ENCODE measurements at places on chromosomes 7 and 10. TPM values are rescaled to one million over a fixed set of nuclear protein-coding genes. Genes with fewer than 3 reads are reported as not detected.

The FEZF1 gene
- total RNA-seq, result not detected

The ITPRIP gene
- total RNA-seq, result 1.00 TPM

The PAPOLB gene
- not detected for total RNA-seq

The AKR1D1 gene
- 37.0 TPM for total RNA-seq

The TMEM229A gene
- not detected for total RNA-seq

The KCND2 gene
- not detected for total RNA-seq

The GNGT1 gene
- not detected for total RNA-seq

The CDHR3 gene
- 8.2 TPM for total RNA-seq

The CSTF2T gene
- total RNA-seq, result 9.2 TPM

The CLCN1 gene
- not detected for total RNA-seq

The SMO gene
- 32.3 TPM for total RNA-seq

The RPEL1 gene
- total RNA-seq, result 0.10 TPM

The UBN2 gene
- 8.0 TPM for total RNA-seq

The EPHB4 gene
- 69.6 TPM for total RNA-seq

The LFNG gene
- 0.44 TPM for total RNA-seq

The ACBD7 gene
- total RNA-seq, result 2.6 TPM

The BMPER gene
- not detected for total RNA-seq

The CALY gene
- total RNA-seq, result not detected

The NYAP1 gene
- 0.15 TPM for total RNA-seq

The SLC18A3 gene
- not detected for total RNA-seq

The WIPF3 gene
- total RNA-seq, result not detected

The ZNF777 gene
- total RNA-seq, result 6.0 TPM

The NME8 gene
- not detected for total RNA-seq

The AQP1 gene
- total RNA-seq, result not detected

The PRSS37 gene
- total RNA-seq, result not detected

The GRID2IP gene
- total RNA-seq, result not detected

The TEX47 gene
- total RNA-seq, result not detected

The RAB11FIP2 gene
- total RNA-seq, result 14.6 TPM

The FAM25A gene
- total RNA-seq, result not detected

The STEAP1B gene
- not detected for total RNA-seq

The PNLIPRP2 gene
- total RNA-seq, result 0.95 TPM

The SLC18A2 gene
- not detected for total RNA-seq
